ENCODE measurements at places on chromosomes 12 and 14.

DNA sequence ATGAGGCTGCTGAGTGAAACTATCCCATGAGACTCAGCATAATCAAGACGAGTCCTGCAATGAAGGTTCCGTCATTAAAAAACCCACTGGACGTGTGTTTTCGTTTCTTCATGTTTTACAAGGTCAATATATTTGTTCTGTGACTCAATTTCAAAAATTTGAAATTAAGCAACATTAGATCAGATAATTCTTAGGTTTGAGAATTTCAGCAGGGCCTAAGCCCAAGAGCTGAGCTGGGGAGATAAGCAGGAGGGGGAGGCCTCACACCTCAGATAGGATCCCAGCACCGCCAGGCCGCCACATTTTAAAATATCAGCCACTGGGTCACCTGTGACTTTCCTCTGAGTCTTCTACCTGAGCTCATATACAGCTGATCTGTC, 13.3 kb downstream of the STX2 start:
- no peak for DNase-seq

GRCh38 chr14:89226801-89227495, 190.1 kb downstream of the FOXN3 start:
- DNase-seq, result peak; percentile 42

GRCh38 chr12:47387994-47388393, 308.2 kb upstream of the AMIGO2 start:
- DNase-seq, result no peak

GRCh38 chr12:117830471-117830870, 138.3 kb downstream of the KSR2 start:
- no peak for DNase-seq

GRCh38 chr14:103973354-103973753, 31.0 kb upstream of the RD3L start:
- no peak for DNase-seq

DNA sequence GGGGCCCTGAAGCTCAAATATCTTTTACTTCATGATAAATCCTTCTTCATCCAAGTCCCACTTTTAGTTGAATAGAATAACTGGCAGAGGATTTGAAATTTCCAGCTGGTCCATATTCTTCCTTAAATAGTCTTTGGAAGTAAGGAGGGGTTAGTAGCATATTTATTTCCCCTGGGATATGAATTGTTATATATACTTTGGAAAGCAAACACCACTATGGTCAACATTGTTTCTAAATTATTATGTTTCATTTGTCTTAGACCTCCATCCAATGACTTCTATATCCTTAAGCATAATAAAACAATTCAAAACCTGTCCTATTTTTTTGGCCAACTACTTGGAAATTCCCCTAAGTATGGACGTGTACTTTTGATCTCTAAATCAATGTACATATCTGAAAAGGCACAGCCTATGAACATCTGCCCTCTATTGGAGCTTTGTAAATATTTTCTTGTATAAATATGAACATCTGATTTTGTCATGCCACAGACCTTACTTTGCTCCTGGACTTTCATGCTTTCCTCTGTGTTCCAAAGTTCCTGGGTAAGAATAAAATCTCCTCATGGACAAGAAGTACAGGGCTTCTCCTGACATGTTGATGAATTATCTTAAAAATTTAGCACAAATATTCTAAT, 1212.0 kb downstream of the GALC start:
- DNase-seq, result no peak

- no peak for DNase-seq
Measured at GRCh38 chr14:26974965-26975364, 377.1 kb upstream of the NOVA1 start.

DNA sequence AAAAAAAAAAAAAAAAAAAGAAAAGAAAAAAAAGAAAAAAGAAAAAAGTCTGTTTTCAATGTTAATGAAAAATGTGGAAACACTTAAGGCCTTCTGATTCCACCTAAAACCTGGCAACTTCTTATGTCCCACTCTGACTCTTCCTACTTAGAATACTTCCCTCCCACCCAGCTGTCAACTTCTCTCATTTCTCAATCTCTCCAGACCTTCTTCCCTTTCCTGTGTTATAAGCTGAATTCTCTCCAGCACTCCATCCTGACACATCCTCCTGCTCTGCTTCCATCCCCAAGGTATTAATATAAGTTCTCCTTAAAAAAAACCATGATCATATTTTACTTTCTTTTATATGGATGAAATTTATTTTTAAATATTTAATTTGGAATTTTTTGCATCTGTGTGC, 20.3 kb upstream of the TMTC1 start:
- no peak for DNase-seq

GRCh38 chr12:116313194-116313927, 35.9 kb upstream of the MED13L start:
- peak; percentile 71 for DNase-seq

DNA sequence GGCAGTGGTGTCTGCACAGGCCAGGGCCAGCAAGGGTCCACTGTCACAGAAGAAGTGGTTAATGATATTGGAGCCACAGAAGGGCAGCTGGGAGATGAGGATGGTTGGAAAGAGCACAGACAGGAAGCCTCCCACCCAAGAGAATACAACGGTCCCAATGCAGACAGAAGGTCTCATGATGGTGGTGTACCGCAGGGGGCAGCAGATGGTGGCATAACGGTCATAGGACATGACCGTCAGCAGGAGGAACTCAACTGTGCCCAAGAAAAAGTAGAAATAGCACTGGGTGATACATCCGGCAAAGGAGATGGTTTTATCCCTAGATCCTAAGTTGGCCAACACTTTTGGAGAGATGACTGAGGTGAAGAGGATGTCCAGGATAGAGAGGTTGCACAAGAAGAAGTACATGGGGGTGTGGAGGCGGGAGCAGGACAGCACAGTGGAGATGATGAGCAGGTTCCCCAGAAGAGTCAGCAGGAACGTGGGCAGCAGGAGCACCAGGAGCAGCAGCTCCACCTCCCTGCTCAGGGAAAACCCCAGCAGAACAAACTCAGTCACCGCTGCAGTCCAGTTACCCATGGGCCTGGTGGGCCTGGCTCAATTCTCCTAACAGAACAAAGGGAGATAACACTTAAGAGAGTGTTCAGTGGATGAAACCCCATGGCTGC, 9.8 kb downstream of the OR6J1 start:
- no peak for DNase-seq

DNA sequence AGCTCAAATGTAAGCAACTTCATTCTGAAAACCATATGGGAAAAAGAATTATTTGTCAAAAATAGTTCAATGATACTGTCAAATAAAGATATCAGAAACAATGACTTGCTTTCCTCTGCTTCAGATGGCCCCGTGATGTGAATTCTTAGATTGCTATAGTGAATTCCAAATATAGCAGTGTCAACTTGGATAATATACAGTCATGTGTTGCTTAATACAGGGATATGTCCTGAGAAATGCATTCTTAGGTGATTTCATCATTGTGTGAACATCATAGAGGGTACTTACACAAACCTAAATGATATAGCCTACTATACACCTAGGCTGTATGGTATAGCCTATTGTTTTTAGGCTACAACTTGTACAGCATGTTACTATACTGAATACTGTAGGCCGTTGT, 108.7 kb upstream of the MIS18BP1 start:
- no peak for DNase-seq

GRCh38 chr12:130916241-130916911, 37.3 kb upstream of the ADGRD1 start:
- DNase-seq, result no peak

- no peak for DNase-seq
Measured at GRCh38 chr14:81313775-81314429, 86.2 kb downstream of the STON2 start.

DNA sequence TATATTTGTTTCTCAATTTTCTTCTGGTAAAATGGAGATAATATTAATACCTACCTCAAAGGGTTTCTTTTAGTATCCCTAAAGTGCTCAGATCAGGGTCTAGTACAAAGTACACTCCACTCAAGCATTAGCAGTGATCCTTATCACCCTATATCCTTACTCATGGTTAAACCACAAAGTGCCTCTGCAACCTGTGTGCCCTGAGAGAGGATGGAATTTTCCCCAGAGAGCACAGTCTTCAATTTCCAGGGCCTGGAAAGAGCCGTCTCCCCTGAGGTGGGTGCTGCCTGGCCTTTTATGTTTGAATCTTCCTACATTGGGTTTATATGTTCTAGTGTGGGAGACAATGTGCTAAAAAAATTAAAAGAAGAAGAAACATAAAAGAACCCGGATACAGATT, 183.1 kb upstream of the FBXO33 start:
- no peak for DNase-seq

DNA sequence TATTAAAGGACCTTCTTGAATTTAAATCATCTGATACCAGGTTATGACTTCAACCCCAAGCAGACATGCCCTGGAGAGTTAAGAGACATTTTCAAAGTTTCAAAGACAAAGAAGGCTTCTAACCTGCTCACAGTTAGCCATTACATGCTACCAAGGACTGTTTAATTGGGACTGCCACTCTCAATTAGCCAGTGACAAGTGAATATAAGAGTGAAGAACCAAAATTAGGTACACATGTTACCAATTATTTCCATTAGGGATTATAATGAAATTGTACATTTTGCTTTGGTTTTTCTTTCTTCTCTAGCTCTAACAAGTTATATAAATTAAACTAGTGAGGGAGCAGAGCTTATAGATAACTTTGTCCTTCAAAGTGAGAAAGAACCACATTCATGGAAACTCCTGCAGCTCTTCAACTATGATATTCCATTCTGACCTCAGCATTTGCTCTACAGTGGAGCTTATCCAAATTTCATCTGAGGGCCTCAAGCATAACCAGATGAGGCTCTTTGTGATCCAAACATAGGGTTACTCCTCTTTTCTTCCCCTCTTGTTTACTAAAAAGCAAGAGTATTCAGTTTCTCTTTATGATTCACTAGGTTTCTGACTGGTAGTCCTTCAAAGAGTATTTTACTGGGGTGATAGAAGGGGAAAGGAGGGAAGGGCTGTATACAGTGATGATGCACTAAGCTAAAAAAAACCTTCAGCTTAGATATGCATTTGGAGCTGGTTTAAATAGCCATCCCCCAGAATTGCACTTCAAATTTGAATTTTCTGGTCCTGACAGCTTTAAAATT, 91.3 kb downstream of the DUSP6 start:
- DNase-seq, result no peak

- DNase-seq, result peak; percentile 89
Measured at GRCh38 chr14:49946320-49947141, 53.6 kb downstream of the ARF6 start.

DNA sequence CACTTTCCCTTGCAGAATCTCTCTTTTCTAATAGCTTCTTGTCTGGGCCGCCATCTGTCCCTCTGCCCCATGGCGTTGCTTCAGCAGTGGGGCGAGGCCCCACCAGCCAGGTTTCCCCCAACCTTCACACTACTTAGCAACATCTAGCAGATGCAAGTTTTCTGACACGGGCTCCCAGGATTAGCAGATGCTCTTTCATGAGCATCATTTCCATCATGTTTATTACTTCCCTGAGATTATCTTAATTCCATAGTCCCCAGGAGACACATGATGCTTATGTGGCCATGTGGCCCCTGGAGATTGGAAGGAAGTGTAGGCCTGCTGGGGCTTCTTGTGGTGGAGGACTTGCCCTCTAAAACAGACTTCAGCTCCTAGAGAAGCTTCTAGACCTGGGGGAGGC, 102.0 kb upstream of the MYL2 start:
- no peak for DNase-seq

DNA sequence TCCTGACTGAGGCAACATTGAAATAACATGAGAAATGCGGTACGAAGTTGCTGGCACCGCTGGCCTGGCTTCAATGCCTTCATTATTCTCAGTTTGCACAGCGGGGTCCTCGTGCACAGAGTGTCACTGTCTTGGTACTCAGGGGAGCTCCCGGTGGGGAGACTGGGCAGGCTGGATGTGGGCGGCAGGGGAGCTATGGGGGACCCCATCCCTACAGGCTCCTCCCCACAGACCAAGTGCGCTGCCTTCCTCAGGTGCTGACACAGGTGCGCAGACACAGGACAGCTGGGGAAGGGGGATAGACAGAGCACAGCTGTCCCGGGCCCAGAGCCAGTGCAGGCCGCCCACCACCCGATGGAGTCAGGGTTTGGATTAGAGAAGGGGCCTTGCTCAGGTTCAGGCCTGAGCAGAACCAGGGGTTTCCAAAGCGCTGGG, 270.1 kb downstream of the ADGRD1 start:
- DNase-seq, result no peak
